NCI-H446 (cell line): ENCODE measurements at places on chromosomes 6 and 20.

- no peak for DNase-seq
Measured at GRCh38 chr20:44504402-44505307, 17.2 kb downstream of the SERINC3 start.

DNA sequence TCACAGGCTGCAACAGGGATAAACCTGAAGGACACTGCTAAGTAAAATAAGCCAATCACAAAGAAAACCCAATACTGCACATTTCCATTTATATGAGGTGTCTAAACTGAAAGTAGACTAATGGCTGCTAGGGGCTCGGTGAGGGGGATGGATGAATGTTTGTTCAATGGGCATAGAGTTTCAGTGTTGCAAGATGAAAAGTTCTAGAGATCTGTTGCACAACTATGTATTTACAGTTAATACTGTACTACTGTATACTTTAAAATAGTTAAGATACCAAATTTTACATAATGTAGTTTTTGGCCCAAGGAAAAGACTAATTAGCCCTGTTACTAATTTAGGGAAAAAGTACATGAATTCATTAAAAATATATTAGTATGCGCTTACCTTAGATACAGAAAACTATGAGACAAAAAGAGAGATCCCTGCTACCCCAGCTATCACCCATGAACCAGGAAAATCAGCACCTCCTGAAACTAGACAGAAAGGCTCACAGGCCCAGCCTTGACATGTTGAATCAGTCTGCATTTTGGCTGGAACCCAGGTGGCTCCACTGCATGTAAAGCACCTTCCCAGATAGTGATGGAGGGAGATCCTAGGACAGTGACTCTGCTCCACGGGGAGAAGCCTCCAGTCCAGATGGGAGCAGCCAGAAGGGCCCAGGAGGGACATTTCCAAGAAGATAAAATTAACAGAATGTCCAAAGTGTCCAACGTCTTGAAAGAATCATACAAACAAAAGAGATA, 16.1 kb downstream of the HLA-F start:
- no peak for DNase-seq

DNA sequence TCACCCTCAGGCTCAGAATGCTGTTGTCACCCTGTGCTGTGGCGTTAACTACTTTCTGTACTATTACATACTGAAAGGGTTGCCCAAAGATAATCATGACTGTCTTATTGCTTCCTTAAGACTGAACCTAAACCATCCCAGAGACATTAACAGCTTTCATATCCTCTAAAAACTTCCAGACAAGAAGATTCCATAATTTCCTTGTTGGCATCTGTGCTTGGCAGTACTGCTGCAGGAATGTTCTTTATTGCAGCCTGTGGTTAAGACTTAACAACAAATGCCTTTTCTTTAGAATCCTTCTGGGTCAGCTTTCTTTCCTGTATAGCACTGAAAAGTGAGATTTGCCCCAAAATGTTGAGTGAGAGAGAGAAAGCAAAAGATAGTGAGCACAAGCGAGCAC, 109.7 kb downstream of the GJA10 start:
- DNase-seq, result no peak

GRCh38 chr6:94414041-94414440, 994.7 kb upstream of the EPHA7 start:
- DNase-seq, result no peak

- DNase-seq, result no peak
Measured at GRCh38 chr20:18055261-18055660, 2.5 kb downstream of the OVOL2 start.

DNA sequence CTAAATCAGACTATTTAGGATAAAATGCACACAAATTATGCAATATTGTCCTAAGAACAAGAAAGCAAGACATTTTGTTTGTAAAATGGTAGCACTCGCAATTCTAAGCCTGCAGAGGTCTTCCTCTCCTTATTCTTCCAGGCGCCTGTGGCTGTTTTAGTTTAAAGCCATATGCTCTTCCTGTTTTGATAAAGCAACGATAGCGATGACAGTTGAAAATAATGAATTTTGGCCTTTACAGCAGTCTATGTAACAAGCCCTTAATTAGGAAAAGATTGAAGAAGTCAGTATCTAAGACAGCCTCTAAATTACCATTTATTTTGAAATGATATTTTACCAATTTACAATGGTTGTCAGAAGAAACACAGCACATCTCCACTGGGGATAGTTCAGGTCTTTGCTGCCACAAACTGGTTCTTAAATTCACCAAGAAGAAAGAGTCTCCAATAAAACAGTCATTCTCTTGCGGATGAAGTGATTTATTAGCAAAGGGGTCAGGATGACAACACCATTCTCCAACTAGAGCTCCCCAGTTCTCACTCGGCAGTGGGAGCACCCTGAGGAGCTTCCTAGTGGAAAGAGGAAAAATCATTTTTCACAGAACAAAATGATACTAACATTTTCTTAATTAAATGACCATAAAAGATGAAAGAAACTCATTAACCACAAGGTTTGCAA, 21.4 kb downstream of the UBE3D start:
- DNase-seq, result no peak

GRCh38 chr20:33507461-33507860, 17.6 kb downstream of the CBFA2T2 start:
- no peak for DNase-seq

DNA sequence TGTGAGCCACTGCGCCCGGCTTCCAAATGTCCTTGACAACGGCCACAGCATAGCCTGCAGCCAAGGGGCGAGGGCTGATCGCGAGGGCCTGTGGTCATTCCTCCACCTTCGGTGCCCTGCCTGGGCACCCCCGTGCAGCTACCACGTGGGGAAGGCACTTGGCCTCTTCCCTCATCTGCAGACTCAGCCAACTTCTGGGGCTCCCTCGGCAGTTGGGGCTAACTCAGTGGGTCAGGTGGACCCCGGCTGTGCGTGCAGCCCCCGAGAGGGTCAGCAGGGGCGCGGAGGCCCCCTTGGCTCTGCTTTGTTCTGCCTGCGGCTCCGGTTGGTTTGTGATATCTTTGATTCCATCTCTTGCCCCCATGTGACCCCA, 52.9 kb upstream of the BHLHE23 start:
- DNase-seq, result no peak

DNA sequence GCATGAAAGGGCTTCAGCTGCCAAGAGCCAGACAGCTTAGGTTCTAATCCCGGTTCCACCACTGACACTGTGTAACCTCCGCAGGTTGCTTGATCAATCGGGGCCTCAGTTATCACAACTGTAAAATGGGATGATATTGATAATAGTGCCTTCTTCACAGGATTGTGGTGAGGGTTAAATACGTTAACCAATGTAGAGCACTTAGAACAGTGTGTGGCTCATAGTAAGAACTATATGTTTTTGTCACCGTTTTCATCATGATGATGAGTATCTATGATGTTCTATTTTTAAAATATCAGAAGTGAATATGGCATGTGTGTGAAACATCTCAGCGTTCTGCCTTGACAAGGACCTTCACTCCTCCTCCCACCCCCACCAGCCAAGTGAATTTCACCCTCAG, 10.3 kb upstream of the MAPK13 start:
- no peak for DNase-seq

DNA sequence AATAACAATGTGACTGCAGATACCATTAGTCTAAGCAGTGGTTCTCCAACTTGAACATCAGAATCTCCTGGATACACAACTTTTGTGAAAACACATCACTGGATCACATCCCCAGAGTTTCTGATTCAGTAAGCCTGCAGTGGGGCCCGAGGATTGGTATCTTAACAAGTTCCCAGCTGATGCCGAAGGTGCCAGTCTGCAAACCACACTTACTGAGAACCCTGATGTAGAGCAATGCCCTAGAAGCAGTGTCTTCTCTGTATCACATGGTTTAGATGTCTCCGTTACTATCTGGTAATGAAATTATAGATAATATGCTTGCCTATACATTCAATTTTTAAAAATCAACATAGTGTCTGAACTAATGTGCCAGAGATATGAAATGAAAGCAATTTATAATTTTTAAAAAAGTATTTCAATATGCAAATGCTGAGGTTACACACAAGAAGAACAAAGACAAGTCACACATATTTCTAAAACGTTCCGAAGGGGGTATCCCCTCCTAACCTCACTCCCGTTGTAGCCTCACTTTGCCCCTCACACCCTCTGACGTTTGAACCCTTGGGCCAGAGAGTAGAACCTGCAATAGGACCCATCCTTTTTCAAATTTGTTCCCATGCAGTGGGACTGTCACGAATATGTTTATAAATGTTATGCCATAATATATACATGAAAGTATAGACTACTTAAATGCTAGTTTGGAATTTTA, 115.4 kb upstream of the SAMD5 start:
- DNase-seq, result no peak

GRCh38 chr20:20440886-20441658, 73.2 kb downstream of the INSM1 start:
- no peak for DNase-seq

GRCh38 chr6:157814883-157815282, 8.2 kb upstream of the SNX9 start:
- DNase-seq, result no peak

- DNase-seq, result peak; percentile 48
Measured at GRCh38 chr20:20370094-20370575, 2.2 kb downstream of the INSM1 start.

DNA sequence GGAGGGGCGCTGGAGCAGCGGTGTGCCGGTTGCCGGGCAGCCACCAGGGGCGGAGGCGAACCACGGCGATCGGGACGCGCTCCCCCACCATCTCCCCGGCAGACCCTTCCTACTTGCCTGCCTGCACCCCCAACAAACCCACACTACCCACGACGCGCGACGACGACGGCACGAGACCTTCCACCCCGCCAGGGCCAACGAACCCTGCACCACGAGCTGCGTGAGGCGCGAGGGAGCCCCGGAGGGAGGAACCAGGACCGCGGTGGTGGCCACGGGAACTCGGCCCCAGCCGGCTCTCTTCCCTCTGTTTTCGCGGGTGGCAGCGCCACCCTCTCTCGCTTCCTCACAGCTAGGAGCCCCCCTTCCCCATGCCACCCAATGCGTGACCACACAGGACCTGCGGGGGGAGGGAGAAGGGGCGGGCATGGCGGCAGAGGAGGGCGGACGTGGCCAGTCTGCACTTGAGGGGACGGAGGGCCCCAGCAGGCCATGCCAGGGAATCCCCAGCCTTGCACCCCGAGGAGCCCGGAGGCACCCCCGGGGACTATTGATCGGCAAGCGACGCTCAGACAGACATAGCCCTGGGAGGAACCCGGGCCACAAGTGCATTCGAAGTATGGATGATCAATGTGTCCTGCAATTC, 1516.4 kb upstream of the DEFB115 start:
- DNase-seq, result no peak

GRCh38 chr6:50637267-50637666, 76.1 kb upstream of the TFAP2D start:
- no peak for DNase-seq

GRCh38 chr20:59322585-59323454, 22.4 kb downstream of the EDN3 start:
- no peak for DNase-seq

DNA sequence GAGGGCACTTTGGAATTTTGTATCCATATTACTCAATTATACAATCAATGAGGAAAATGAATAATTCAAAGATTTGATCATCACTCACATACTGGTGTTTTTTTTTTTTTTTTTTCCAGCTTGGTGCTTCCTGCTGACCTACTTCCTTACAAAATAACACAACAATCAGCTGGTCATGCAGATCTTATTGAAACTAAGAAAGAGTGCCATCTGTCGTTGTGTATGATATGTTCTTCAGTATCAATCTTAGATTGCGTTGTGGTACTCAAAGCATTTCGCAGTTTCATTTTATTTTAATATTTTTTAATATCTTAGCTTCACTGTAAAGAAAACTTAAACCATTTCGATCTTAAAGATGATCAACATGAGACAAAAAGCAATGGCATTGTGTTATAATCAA, 155.6 kb downstream of the OGFRL1 start:
- DNase-seq, result no peak

DNA sequence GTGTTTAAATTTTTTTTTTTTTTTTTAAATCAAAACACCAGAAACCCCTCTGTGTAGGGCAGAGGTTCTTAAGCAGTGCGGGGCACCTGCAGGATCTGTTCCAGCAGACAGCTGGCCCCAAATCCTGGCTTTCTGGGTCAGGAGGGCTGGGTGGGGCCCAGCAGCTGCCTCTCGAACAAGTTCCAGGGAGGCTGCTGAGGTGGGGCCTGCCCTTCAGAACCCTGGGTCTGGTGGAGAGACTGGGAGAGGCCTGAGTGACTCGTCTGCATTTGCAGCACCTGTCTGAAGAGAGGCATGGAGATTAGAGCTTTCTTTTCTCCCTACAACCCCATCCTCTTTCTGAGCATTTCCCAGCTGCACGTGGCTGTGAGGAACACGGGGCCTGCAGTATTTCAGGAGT, 8.4 kb downstream of the PSMG4 start:
- no peak for DNase-seq

DNA sequence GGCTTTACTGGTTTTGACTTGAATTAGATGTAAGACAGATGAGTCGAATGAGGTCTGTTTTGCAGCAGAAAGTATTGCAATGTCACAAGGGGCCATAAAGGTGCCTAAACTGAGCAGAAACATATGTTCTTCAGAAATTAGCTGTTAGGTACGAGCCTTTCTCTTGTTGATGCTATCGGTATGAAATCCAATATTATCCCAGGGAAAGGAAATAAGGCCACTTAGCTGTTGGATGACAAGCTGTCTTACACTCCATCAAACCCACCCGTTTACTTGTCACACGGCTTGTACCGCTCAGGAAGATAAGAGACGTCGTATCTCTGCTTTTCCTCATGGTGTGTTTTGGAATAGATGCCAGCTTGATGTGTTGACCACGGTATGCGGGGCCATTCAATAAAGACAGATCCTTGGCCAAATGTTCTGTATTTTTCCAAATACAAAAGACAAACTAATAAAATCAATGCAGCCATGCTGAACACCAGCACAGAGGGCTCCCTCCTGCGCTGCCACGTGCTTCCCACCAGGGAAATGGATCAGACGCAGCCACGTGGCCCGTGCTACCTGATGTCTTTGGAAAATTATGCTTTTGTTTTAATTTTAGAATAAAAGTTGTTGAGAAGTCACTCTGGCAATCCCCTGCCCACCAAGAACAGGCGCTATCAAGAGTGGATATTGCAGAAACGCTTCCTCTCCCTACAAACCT, 255.9 kb upstream of the SULF2 start:
- no peak for DNase-seq

DNA sequence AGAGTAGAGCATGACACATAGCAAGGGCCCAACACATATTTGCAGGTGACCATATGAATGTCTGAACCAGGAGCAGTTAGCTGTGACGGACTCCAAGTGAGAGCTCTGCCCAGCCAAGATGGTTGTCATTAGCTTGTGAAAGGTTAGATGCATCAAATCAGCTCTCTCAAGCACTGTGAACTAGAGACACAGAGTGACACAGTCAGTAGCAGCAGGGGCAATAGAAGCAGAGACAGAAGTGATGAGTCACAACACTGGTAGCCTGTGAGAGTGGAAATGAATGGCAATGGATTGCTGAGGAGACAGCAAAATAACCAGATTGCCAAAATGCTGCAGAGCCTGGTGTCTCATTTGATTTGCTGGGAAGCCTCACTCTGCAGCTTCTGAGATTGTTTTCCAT, 558.9 kb downstream of the PKHD1 start:
- DNase-seq, result no peak

DNA sequence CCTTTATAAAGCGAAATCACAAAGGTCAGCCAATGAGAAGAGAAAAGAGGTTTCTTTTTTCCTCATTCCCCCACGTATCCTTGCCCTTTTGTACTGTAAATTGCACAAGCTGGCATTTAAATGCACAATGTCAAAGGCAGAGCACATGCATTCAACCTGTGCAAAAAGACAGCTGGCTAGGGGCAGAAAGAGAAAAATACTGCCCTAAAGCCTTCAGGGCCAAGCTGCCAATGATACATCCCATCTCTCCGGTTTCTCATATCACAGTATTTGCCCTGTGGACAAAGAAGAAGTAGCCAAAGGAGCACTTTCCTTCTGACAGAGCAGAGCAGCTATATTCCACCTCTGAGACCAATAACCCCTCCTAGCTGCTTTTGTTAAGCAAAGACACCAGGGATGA, 219.2 kb downstream of the TRDN start:
- no peak for DNase-seq
